Renal pelvis (tissue), 12 donors: ENCODE measurements at places on chromosomes 6 and 20. TPM values are rescaled to one million over a fixed set of nuclear protein-coding genes. Genes with fewer than 3 reads are reported as not detected.

DNA sequence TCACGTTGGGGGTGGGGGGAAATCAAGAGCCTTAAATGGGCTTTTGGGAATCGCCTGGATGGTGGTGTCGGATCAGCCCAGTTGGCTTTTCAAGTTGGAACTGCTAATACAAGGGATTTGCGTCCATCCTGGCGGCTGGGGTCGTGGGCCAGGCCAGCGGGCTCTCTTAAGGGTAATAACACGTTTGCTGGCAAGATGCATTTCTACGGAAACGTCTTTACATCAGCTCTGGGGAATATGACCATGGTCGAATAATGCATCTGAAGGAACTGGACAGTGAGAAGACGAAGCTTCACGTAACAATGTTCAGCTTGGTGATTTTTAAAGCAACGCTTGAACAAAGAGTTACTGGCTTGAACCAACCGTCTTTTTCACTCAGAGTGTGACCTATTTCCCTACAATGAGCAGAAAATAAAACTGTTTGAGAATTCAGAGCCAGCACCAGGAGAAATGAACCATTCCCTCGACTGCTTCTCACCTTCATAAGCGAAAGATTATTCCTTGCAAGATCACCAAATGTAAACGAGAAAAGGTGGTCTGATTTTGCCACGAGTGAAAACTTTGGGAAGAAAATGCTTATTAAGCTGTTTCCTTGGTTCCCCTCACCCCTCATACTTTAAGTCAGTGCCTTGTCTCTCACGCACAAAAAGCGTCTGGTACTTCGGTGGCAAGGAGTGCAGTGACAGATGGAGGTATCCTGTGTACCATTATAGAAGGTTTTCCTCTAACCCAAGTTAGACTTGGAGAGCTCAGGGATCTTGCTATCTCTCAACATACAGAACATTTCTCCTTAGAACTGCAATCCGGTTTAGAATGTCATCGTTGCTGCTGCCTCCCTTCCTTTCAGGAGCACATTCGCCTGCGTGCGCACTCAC lies 1.4 kb upstream of the MARCKS start:
- peak; percentile 61 for DNase-seq

SOD2 gene
- 100 TPM for polyA plus RNA-seq

LRRC1 gene
- 34.8 TPM for polyA plus RNA-seq

DNA sequence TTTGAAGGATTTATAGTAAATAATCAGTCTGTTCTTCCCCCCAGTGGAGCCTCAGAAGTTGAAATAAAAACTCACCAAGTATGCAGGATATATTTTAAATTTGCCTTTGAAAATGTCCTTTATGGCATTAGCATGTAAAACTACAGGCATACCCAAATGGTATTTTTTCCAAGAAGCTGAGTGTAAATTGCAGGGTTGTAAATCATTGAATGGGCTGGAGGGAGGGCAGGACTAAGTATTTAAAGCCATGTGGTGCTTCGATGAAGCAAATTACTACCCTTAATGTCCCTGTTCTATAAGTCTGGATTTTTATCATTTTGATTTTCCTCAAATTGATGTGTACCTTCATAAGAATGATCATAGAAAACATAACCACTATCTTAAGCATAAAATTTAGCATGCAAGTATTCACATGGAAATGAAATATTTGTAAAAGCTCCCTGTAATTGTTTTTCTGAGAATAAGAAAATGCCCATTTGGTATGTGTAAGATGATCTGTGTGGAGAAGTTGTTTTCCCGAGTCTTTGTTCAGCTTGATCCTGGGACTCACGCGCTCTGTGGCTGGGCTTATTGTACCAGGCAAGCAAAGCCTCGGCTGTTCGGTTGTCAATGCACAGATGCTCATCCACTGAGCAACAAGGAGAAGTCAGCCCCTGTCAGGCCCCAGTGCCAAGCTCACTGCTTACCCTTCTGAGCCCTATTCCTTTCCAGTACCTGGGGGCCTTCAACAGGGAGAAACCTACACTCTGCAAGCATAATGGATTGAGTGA lies 66.7 kb downstream of the CD164 start:
- no peak for DNase-seq

- DNase-seq, result no peak
Measured at GRCh38 chr6:149614337-149614736, 34.2 kb downstream of the KATNA1 start.

STXBP5 gene
- 11.7 TPM for polyA plus RNA-seq

CCDC170 gene
- 2.7 TPM for polyA plus RNA-seq

DNA sequence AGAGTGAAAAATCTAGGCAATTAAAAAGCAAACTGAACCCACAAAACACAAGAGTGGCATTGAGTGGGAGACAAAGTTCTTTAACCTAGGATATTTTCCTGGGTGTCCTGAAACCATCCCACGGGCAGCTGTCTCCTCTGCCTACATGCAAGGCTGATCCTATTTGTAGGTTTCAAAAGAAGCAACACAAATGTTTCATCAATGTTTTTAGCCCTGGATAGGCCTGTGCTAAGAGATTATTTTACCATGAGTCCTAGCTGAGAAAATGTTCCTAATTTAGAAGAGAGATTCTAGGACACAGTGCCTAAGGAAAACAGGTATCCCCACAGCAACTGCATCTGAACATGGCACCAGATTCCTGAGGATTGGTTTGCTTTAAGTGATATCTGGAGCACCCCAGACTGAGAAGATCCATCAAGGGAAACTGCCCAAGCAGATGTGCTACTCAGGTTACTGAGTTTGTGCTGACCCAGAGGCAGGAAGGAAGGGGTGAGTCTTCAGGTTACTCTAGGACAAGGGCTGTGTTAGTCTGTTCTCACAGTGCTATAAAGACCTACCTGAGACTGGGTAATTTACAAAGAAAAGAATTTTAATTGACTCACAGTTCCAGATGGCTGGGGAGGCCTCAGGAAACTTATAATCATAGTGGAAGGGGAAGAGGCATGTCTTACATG lies 111.6 kb upstream of the UST start:
- no peak for DNase-seq

DNA sequence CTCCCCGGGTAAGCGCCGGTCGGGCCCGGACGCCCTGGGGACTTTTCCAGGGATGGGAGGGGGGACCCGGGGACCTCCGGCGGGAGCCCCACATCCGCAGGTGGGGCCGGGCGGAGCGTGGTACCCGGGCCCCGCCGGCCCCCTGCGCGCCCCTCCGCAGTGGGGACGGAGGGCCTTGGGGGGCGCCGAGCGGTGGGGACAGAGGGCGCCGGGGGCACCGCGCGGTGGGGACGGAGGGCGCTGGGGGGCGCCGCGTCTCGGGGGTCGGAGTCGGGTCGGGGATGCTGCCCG lies 270 bp downstream of the PLEKHG1 start:
- no peak for DNase-seq
